Stimulated activated CD4-positive, alpha-beta T cell treated with anti-CD3 and anti-CD28 coated beads, Interleukin-15, amount 100 ng/mL, for 24 hours (primary cell): ENCODE measurements at places on chromosomes 6 and 20.

DNA sequence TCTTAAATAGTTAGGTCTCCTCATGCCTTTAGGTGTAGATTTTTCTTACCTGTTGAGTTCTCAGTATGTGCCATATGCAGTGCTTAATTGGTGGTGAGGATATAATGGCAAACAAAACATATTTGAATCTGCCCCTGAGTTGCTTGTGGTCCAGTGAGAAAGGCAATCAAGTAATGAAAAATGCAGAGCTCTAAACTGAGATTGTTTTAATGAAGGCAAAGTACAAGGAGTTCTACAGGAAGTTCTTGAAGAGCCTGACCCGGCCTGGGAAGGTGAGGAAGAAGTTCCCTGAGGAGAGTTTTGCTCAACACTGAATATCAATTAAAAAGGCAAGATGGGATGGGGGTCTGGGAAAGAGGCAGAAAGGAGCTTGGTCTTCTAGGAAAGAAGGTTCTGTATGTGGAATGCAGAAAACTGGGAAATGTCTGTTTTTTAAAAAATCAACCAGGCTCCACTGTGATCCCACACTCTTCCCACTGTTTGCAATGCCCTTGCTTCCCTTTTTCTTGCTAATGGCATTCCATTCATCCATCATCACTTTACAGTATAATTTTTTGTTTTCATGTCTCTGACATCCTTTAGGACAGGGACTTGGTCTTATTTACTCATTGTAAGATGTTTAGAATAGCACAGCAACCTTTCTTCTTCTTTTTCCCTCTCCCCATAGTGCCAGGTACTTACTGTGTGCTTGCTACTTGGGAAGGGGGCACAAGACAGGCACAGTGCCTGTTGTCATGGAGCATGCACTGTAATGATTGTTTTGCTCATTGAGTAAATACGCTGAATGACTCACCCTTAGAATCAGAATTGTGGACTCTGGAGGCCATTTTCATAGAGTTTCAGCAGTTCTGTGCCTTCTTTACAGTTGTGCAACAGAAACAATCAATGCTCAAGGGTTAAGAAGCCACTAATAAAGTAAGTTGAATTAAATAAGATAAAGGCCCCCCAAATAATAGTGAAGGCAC lies 64.3 kb downstream of the ANKS1A start:
- no peak for DNase-seq

GRCh38 chr6:12384357-12384912 lies 94.3 kb downstream of the EDN1 start:
- DNase-seq, result no peak

- DNase-seq, result no peak
These were observed 86.8 kb downstream of the MOXD1 start for GRCh38 chr6:132314432-132314831.

DNA sequence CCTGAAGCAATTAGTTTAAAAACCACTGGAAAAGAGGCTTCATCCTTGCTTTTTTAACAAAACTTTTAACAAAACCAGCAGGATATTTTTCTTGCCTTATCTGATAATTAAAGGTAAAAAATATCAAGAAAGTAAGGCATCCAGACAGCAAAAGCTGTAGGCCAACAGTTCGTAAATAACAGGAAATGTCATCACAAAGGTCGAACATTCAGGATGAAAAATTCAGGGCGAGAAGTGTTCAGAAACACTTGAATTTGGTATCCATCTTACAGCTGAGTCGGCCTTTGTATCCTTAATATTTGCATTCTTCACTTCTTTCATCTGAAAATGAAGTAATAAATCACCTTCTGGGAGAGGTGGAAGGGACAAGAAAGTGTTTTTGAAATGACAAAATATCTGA lies 8.2 kb upstream of the FILIP1 start:
- no peak for DNase-seq

GRCh38 chr6:169038691-169039090 lies 215.0 kb downstream of the THBS2 start:
- DNase-seq, result no peak

GRCh38 chr6:159788276-159788675 lies 1.1 kb downstream of the TCP1 start:
- peak; percentile 26 for DNase-seq

DNA sequence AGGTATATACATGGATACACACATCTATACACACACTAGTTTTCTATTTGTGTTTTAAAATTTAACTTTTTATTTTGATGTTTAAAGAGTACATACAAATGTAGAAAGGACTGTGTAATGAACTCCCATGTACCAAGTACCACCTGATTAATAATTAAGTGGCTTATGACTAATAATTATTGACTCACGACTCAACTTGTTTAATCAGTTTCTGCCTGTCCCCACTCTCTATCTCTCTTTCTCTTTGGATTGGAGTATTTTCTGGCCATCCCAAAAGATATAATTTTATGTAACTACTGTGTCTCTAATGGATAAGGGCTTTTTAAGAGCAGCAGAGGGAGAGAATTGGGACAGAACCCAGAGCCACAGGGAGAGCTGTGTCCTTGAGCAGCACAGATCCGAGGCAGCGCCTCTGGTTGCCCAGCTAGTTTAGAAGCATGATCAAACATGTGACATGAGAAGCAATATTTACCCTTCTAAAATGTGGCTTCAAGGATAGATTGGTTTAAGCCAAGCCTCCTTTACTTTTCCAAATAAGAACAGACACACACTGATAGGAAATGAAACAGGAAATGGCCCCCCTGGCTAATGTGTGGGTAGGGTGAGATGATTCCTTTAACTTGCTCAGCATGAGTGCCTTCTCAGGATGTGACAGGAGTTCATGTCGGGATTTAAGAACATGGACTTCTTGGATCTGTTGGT lies 81.0 kb downstream of the ERMARD start:
- no peak for DNase-seq

DNA sequence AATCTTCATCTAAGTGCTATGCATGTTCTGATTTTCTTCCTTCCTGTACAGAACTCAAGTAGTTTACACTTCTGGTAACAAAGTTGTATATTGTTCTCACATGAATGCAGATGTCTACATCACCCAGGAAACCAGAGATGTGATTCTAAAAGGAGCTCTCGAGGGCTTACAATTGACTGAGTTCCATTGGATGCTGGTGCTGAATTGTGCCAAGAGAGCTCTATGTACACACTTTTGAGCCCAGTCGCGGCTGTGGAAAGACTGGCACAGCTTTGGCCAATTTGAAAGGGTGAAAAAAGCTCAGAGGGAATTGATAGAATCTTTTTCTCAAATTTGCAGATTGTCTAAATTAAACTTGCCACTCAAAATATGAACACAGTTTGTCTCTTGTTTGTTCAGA lies 340.7 kb downstream of the LMBRD1 start:
- DNase-seq, result no peak

GRCh38 chr20:9412309-9412708 lies 102.1 kb upstream of the LAMP5 start:
- no peak for DNase-seq

- no peak for DNase-seq
These were observed 15.3 kb downstream of the TNFAIP3 start for GRCh38 chr6:137882225-137882961.

DNA sequence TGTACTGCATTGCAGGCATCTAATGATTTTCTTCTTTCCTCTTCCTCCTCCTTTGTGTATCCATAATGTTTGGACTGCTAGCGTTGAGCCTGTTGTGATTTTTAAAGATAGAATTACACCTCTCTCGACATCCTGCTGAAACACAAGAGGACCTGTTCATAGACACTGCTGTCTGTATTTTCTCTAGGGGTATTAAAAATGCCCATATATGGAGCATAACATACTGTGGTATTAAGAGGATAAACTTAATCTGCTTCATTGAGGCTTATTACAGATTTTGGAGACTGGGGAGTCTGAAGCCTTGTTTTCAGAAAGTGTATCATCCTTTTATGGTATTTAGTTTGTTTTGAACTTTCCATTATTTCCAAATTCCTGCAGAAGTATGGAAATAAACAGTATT lies 414.3 kb downstream of the CDKAL1 start:
- DNase-seq, result no peak

DNA sequence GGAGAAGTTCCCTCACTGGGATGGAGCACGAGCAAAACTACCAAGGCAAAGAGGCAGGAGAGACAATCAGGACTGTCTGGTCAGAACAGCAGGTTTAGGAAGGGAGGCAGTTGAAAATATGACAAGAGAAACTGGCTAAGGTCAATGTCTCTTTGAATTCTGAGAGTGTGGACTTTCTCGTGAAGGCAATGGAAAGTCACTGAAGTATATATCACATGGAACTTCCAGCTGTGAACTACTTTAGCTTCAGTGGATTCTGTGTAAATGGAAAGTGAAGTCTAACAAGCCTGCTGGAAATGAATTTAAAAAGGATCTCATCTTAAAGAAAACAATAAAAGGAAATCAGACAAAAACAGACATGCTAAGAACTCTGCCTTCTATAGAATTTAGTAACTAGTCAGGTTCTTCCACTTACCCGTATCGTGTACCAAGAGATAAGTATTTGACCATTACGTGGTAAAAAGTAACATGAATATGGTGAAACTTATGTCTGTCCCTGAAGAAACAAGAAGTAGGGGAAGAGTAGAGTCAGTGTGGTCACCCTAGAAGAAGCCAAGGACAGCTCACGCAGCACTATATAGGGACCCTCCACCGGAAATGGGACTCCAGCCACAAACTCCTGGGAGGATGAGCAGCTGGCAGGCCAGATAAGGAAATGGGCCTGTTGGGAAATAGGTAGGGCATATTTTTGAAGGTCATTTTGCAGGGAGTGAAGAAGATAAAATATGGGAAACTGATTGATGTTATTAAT lies 123.4 kb downstream of the MAP7 start:
- no peak for DNase-seq

DNA sequence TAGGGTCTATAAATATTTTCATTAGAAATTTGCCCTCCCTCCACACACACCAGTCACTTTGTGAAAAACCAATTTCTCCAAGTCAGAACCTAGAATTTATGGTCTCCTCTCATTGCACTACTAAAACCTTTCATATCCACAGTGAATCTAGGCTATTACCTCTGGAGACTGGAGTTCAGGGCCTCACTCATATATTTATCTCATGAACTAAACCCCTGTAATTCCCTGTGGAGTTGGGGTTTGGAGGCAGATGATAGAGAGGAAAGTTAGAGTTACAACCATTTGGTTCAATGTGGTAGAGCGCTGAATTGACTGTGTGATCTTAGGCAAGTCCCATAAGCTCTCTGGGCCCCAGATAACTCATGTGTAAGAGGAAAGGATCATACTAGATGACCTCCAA lies 18.2 kb upstream of the CEP85L start:
- no peak for DNase-seq

DNA sequence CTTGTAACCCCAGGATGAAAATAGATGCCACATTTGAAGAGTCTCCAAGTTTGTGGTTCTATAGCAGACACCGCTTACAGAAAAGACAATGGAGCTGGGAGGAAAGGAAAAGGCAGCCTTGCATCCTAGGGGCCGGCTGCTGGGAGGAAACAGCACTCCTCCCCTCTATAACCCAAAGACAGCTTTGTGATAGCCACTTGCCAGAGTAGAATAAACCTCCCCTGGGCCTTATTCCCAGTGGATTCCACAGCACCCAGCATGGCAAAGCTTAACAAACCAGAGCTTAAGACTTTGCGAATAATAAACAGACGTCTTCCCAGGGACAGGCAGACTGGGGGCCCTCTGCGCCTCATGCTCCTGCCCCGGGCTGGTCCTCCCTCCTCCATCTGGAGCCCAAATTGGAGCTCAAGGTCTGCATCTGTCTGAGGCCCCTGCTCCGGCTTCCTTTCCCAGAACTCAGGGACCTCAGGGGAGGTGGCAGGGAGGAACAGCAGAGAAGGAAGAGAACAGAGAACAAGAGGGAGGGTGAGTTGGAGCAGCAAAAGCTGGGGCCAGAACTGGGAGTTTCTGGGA lies 8.8 kb upstream of the TAF8 start:
- no peak for DNase-seq

- DNase-seq, result no peak
These were observed 20.6 kb upstream of the AKAP12 start for GRCh38 chr6:151219192-151219591.

GRCh38 chr6:112298816-112299281 lies 44.5 kb upstream of the LAMA4 start:
- no peak for DNase-seq

DNA sequence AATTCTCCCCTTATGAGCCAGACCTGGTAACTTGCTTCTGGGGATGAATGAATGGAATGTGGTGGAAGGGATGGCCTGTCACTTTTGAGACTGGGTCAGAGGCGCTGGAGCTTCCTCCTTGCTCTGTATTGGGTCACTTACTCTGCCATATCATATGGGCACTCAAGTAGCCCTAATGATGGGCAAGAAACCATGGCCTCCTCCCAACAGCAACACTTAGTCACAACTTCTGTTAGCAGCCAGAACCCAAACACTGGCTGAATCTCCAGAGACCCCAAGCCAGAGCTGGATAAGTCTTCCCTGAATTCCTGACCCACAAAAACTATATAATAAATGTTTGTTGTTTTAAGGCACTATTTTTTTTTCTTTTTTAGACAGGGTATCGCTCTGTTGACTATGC lies 5.5 kb downstream of the E2F1 start:
- no peak for DNase-seq

DNA sequence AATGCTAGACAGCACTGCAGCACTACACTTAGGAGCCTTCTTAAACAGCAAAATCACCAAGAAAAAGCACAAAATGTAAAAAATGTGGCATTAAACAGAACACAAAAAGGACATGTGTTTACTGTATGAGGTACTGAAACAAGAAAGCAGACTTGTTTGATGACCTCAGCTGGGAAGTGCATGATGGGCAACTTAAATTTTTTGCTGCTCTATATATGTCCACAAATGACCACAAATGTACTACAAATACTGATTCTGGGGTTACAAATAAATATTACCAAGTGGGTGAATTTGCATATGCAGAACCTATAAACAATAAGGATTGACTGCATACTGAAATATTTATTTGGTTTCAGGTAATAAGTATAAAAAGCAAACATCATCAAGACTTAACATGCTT lies 13.1 kb downstream of the RAB23 start:
- DNase-seq, result no peak
